Suppressor macrophage treated with lipopolysaccharide for 1 hour (primary cell): ENCODE measurements at places on chromosomes 2 and 18.

DNA sequence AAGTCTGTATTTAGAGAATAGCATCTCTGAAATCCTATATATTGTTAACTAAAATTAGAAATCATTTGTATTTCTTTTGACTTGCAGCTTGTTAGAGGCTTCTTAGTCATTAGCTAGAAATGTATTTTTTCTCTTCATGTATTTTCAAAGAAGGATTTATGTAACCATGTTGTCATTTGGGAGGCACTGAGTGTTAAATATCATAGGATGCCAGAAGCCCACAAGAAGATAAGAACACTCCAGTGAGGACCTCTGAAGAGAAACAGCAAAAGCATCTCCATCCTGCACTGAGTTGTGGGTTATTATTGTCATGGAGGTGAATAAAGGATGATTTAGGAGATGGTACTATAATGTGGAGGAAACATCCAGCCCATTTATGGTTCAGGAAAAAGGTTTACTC is 93.5 kb downstream of the UBE2E3 start:
- DNase-seq = no peak

DNA sequence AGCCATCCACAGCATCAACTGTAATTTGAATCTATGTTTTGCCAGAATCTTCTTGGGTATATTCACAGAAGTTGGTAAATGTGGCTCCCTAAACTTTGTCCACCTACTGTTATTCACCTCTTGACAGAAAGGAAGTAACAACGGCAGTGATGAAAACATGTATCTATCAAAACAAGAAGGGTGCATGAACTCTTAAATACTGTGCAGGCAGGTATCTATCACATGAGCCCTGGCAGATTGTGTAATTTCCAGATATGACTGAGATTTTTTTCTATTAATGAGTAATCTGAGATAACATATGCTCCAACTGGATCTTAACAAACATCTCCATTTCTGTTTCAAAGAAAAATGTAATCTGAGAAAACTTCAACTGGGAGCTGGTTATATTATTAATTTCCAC is 36.6 kb downstream of the SFT2D3 start:
- no peak for DNase-seq

GRCh38 chr2:177239932-177240630 is 24.4 kb downstream of the NFE2L2 start:
- peak; percentile 87 for DNase-seq

DNA sequence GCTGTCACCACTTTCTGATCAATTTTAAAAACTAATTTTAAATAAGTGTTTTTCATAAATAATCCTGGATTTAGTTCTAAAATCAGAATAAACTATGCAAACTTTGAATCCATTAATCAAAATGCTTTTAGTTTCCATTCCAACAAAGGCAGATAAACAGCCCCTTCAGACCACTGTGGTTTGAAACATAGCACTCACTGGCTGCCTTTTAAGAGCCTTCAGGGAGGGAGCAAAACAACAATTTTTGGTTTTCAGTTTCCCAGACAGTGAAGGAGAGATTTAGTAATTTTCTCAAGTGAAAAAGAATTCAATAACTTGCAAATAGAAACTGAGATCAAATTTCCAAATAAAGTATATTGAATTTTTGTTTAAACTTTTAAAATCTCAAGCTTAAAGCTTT is 46.1 kb downstream of the CDK15 start:
- DNase-seq = no peak

GRCh38 chr2:179106676-179107428 is 56.9 kb upstream of the CCDC141 start:
- peak; percentile 93 for DNase-seq

GRCh38 chr2:202426751-202427150 is 50.6 kb downstream of the BMPR2 start:
- DNase-seq = no peak

DNA sequence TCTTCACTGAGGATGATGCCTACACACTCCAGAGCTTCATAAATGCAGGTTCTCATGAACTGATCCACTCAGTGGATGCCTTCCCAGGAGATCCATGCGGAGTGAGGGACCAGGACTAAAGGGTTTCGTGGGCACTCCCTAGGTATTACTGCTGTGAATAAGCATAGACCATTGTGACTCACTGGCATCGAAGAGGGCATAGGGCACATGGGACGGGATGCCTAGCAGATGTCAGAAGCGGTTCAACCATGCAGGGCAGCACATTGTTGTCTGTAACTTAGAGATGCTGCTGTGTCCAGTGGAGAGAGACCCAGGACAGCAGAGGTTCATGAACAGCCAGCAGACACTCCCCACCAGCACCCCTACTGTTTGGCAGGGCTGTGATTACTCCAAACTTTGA is 17.2 kb downstream of the GKN2 start:
- no peak for DNase-seq

- no peak for DNase-seq
These were observed 137.7 kb upstream of the PKDCC start for GRCh38 chr2:41910126-41910525.

DNA sequence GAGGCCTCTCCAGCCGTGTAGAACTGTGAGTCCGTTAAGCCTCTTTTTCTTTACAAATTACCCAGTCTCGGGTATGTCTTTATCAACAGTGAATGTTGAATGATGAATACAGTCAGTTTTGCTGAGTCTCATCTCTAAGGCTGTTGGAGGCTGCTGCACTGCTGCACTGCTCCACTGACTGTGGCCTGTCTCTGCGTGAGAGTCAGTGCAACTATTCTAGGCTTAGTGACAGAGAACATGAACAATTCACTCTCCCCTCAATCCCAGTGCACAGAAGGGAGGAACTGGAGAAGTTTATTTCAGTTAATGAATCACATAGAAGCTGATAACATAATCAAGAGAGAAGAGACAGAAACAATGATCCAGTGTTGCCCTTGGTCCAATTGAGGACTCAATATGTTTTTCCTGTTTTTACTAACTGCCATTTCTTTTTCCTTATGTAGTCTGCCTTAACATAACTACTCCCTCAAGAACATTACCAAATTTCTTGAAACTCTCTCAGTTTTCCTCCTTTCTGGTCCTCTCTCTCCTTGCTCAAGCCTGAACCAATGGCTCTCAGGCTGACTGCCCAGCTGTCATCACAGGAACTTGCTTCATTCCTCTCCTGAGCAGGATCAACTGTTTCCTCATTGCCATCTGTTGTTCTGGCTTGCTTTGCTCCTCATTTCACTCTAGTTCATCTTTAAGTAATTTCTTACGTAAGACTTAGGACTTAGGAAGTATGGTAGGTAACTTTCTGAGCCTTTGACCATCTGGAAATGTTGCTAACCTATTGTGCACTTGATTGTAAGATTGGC is 483.2 kb downstream of the METTL4 start:
- no peak for DNase-seq

- no peak for DNase-seq
These were observed 185.0 kb upstream of the PID1 start for GRCh38 chr2:229456091-229456490.

DNA sequence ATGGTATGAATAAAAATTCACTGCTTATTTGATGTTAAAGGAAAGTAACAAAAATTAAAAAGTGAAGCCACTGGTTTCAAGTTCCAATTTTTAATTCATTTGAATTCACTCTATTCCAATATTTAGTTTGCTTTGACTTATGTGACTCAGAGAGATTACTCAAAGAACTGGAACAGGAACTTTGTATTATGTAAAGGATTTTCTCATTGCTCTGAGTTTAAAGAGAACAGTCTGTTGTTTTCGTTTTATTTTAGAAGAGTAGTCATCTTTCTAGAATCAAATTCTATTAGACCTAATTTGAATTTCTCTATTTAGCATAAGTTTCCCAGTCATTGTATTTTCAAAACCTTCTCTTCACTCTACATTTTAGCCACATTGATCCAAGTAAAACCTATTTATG is 300.1 kb upstream of the SLC8A1 start:
- peak; percentile 78 for DNase-seq

GRCh38 chr2:86027922-86028765 is 77.5 kb downstream of the POLR1A start:
- no peak for DNase-seq

DNA sequence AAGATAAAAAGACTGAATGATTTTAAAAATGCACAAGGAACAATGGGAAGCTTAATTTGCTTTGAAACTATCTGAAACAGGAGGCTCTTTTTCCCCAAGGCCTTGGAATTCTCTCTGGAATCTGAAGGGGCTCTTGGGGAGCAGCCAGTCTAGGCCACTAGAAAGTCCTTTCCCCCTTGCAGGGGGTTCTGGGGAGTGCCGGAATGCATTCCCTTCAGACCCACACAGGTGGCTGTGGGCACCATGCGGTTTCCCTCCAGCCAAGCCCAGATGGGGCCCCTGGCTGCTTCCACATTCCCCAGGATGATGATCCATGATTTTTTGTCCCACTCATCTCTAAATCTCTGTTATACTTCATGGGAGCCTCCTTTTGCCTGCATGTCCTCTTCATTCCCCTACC is 10.7 kb downstream of the GPR45 start:
- no peak for DNase-seq

- no peak for DNase-seq
These were observed 159.8 kb downstream of the GALNT3 start for GRCh38 chr2:165634282-165634681.

GRCh38 chr2:134441153-134441863 is 187.4 kb downstream of the MGAT5 start:
- no peak for DNase-seq

DNA sequence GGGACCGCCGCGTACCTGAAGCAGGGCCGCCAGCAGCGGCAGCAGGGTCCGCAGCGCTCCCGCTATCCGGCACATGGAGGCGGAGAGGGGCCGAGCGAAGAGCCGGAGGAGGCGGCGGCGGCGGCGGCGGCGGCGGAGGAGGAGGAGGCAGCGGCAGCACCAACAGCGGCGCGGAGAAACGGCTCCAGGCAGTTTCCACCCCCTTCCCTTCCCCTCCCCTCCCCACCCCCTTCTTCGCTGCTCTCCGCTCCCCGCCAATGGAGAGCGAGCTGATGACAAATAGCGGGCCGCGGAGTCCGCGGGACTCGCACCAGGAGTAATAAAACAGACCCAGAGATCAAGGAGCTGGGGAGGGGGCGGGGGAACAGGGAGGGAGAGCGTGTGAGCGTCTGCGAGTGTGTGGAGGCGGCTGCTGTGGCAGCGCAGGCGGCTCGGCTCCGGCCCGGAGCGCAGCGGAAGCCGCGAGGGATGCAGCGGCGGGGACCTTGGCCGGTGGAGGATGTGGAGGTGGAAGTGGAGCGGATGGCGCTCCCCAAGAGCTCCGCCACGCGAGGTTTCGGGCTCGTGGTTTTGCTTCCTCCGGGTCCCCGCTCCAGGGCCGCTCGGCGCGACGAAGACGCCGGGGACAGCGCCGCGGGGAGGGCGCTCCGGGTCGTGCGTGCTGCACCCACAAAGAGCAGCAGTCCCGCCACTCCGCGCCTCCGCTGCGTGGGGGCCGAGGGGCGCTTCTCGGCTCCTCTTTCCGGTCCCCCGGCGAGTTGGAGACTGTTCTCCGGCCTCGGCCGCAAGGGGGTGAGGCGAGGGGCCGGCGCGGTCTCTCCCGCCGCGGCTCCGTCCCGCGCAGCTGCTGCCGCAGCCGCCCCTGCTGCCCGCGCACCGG is at the start of gene CDH2:
TSS of gene CDH2 (minus strand) at position 183 of the 880 bp plus-strand sequence. CDS start at position 75, 108 bp downstream.
- no peak for DNase-seq

DNA sequence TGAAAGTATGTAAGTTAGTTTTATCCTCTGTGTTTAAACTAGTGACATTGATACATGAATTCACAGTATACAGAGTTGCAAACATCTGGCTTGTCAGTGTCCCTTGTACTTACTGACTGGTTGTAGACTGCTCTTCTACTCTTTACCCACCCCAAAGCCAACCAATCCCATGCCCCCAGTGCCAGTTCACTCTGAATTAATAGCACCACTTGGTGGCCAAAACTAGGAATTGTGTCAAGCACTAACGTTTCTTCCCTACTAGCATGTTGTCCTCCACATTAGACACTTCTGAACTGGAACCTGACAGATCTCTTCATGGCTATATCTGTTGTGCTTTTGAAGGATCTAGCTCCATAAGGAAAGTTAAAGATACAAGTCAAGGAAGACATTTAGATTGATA is 27.2 kb upstream of the OTX1 start:
- peak; percentile 20 for DNase-seq

- DNase-seq = peak; percentile 87
These were observed 83.9 kb downstream of the STPG4 start for GRCh38 chr2:47070920-47071824.

DNA sequence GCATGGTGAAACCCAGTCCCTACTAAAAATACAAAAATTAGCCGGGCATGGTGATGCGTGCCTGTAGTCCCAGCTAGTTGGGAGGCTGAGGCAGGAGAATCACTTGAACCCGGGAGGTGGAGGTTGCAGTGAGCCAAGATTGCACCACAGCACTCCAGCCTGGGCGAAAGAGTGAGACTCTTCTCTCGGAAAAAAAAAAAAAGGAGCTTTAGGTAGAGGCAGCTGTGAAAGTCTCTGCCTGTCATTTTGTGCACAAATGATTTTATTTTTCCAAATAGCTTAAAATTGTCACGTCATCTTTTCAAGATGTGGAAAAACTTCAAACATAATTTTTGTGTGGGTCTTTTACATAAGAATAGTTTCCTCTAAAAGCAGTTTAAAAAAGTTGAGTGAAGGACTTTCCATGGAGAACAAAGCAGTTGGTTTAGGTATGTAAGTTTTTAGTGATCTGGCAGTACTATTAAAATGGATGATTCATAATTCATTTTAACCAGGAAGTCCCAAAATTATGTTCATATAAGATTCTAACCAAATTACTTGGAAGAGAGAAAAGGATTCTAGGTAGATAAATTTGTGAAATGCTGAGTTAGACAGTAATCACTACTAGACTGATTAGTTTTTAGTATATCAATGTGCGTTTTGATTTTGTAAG is 11.5 kb downstream of the CCNYL1 start:
- DNase-seq = no peak
